ENCODE measurements at places on chromosomes 16 and 17.
A peak's percentile ranks its signal among the peaks of the same experiment; 100 is the strongest.

GRCh38 chr16:51877686-51878085 lies 669.3 kb downstream of the TOX3 start:
- DNase-seq = no peak

DNA sequence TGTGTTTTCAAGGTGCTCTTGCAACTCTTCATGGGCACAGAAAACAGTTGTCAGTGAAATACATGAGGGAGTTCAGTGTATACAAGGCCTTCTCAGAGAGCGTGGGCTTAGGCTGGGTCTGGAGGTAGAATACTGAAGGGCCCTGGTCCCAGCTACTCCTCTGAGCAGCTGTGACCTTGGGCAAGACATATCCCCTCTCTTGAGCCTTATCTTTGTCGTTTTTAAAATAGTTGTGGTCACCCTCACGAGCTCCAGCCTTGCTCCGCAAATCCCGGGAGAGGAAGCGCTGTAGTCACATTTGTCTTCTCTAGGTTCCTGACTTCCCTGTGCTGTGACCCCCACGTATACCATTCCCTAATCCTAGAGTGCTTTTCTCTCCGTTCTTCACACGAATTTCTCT lies 3.6 kb downstream of the ZNRF1 start:
- DNase-seq = peak; percentile 47

- no peak for DNase-seq
These were observed 18.2 kb downstream of the USP31 start for GRCh38 chr16:23131036-23131435.

GRCh38 chr16:51573191-51573590 lies 422.1 kb upstream of the SALL1 start:
- DNase-seq = no peak

DNA sequence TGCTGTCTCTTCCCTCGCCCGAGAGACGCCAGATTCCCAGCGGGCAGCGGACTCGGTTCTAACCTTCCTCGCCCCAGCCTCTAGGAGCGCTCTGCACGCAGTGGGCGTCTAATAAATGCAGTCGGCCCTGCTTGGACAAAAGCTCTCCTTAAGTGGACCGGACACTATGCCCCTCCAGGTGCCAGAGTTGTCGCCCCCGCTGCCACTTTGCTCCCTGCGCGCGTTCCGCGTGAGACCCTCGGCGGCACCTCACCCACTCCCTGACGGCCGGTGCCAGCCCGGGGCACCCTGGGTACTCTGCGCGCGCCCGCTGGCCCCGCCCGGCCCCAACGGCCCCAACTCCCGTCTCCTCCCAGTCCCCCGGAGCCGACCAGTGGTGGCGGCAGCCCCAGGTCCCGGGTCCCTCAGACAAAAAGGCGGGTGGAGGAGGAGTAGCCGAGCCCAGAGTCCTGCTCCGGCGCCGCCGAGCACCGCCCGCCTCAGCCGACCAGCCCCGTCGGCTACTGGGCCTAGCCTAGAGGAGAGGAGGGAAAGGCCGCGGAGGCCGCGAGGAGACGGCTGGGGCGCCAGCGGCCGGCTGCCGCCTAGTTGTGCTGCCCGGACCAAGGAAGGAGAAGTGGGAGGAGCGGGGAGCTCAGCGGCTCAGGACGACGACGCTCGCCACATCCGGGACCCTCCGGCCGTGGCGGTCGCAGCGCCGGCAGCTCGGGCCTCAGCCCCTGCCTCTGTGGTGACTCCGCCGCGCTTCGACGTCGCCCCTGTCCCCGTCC lies 123.0 kb downstream of the GOSR1 start:
- peak; percentile 82 for DNase-seq

- DNase-seq = no peak
These were observed 31.0 kb downstream of the PMM2 start for GRCh38 chr16:8828541-8829165.

DNA sequence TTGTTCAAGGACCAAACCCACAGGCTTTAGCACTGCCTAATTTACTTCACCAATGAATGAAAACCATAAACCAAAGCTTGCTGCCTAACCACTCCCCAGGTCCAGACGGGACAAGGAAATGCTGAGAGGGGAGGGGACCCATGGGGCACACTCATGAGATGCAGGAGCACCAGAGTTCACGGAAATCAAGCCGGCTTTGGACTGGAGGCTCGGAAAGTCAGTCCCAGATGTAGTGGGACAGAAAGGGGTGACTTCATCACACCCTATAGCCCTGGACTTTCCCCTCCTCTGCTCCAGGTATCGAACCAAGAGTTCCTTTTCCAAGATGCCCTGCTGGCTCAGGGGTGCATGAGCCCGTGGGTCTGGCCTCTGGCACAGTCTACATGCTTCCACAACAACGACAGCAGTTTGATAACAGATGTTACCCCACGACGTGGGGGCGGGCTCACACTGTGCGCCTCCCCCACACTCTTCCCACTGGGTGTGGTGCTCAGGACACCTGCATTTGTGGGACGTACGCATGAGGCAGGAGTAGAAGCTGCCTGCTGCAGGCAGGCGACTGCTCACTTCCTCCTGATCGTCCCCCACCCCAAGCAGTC lies 63.2 kb downstream of the AMFR start:
- no peak for DNase-seq

- no peak for DNase-seq
These were observed 7.0 kb upstream of the FAAP100 start for GRCh38 chr17:81558941-81559806.

GRCh38 chr17:42781639-42782165 lies 1.3 kb downstream of the WNK4 start:
- no peak for DNase-seq

DNA sequence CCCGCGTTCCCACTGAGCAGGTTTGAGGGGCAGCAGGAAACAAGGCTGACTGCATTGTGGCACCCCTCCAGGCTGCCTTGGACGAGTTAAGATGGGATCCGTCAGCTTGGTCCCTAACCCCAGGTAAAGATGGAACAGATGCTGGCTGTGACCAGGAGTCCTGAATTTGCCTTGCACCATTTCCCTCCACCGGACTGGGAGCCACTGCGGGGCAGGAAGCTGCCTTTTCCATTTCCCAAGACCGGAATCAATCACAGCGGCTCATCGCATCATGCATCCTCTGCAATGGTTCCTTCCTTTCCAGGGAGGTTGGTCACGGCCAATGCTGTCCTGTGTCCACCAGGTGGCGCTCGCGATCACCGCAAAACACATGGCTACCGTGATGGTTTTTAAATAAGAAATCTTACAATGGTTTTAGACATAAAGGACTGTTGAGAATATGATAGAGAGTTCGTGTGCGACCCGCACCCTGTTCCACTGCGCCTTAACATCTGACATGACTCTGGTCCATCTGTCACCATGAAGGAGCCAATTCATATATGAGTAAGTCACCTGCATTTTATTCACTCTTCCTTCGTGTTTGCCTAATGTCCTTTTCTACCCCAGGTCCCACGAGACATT lies 6.8 kb upstream of the MEAK7 start:
- DNase-seq = peak; percentile 97

DNA sequence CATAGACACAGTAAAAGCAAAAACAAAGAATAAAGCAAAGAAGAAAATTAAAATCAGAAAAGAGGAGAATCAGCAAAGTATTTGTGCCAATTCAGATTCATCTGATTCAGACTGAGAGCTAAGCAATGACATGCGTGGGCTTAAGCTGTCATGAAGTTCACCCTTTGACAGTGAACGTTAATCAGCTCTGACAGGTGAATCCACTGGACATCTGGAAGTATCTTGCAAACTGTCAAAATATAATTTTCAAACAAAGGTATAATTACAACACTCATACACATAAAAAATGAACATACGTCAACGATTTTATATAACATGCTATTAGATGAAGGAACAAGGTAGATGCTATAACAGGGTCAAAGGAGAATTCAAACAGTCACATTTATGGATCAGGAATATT lies 596.3 kb upstream of the SALL1 start:
- DNase-seq = no peak

GRCh38 chr16:71557954-71558582 lies 18.8 kb downstream of the TAT start:
- no peak for DNase-seq

DNA sequence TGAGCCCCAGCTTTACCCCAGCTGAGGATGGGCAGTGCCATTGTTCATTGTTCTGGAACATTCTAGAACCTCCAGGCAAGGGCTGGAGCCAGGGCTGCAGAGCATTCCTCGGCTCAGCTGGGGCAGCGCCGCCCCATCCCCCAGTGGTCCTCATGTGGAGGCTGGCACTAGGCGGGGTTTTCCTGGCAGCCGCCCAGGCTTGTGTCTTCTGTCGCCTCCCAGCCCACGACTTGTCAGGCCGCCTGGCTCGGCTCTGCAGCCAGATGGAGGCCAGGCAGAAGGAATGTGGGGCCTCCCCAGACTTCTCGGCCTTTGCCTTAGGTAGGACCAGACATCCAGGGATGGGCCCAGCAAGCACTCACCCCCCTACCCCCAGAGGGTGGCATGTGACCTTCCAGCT lies at the start of gene TMEM95:
TSS of gene TMEM95 (plus strand) at position 104 of the 400 bp plus-strand sequence. CDS start at position 153, 49 bp downstream.
- no peak for DNase-seq

GRCh38 chr17:29621751-29622194 lies 939 bp downstream of the CORO6 start:
- no peak for DNase-seq

DNA sequence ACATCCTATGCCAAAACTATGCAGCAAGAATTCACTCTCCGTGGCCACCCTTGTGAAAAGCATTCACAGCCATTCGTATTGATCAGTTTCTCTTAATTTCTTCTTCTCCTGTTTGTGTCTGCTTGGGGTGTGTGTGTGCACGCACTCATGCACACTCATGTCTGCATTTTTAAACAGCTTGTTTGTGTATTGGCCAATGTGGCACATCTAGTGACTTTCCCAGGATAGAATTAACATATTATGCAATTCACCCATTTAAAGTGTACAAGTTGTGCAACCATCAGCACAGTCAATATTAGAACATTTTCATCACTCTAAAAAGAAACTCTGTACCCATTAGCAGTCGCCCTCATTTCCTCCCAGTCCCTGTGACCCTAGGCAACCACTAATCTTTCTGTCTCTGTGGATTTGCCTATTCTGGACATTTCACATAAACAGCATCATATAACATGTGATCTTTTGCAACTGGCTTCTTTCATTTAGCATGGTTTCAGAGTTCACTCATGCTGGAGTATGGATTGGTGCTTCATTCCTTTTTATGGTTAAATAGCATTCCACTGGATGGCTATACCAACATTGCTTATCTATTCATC lies 20.1 kb downstream of the IRX3 start:
- DNase-seq = no peak

- DNase-seq = no peak
These were observed 6.7 kb downstream of the HAGHL start for GRCh38 chr16:733382-734207.

- peak; percentile 64 for DNase-seq
These were observed 4.8 kb upstream of the MT2A start for GRCh38 chr16:56603589-56603988.
